Brain microvascular endothelial cell (primary cell): ENCODE measurements at places on chromosomes 16 and 17.

DNA sequence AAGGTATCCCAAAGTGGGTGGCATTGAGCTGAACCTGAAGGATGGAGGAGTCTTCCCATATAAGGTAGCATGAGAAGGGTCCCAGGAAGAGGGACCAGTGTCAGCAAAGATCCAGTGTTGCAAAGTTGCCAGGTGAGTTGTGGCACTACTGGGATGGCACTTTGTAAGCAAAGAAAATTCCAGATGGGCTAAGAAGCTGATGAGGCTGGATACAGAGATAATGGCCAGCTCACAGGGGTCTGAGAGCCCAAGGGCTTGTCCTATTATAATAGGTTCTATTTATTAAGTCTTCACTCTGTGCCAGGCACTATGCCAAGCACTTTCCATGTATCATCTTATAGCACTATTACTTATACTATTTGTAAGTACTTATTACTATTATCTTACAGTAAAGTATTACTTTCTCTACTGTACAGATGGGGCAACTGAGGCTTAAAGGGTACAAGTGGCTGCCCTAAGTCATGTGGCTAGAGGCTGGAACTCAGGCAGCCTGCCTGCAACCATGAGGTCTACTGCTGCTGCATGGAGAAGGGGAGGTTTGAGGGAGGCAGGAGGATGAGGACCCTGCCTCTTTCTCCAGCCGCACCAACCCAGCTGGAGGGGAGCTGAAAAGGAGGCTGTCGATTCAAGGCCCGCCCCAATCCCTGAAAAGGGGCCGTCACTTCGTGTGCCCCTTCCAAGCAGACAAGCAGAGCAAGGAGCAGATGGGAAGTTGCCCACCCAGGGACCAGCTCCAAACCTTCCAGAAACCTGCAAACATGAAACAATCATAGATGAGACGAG is 86.5 kb downstream of the C16orf78 start:
- DNase-seq: no peak

- DNase-seq: peak; percentile 29
These were observed 19.8 kb downstream of the TMEM94 start for GRCh38 chr17:75476271-75476671.

DNA sequence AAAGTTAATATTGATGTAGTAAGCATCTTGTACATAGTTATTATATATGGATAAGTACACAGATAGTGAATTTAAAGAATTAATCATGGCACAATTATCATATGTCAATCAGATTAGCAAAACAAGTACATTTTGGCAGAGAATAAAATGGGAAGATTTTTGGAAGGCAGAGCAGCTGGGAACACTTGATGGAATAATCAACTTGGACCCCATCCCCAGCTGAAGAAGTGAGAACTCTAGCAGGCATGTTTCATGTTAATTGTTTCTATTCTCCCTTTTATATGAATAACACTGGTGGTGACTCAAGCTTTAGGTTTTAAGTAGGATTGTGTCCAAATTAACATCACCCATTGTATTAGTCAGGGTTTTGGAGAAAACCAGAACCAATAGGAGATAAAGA is 198.7 kb downstream of the KCNJ2 start:
- no peak for DNase-seq

DNA sequence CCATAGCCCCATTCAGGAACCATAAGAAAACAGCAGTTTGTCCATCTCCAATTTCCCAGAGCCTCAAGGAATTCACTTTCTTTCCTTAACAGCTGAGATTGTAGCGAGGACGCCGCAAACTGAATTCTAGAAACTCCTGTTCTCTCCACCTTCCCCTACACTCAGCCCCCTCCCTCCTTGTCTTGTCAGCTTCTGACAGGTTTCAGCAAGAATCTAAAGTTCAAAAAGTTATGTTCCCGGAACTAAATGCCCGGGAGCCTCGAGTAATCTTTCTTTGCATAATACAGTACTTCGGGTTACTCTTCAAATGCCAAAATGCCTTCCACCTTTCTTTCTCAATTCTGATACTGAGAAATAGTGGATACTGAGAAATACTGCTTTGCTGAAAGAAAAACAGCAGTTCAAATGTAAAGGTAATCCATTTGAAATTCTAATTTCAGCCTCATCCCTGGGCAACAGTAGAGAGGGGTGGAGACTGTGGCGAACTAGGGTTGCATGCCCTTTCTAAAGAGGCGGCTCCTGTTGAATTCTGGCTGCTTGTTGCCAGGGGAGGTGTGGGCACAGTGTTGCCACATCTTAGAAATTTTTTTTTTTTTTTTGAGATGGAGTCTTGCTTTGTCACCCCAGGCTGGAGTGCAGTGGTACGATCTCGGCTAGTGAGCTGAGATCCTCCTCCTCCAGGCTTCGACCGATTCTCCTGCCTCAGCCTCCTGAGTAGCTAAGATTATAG is 63.5 kb upstream of the USP7 start:
- DNase-seq: no peak

DNA sequence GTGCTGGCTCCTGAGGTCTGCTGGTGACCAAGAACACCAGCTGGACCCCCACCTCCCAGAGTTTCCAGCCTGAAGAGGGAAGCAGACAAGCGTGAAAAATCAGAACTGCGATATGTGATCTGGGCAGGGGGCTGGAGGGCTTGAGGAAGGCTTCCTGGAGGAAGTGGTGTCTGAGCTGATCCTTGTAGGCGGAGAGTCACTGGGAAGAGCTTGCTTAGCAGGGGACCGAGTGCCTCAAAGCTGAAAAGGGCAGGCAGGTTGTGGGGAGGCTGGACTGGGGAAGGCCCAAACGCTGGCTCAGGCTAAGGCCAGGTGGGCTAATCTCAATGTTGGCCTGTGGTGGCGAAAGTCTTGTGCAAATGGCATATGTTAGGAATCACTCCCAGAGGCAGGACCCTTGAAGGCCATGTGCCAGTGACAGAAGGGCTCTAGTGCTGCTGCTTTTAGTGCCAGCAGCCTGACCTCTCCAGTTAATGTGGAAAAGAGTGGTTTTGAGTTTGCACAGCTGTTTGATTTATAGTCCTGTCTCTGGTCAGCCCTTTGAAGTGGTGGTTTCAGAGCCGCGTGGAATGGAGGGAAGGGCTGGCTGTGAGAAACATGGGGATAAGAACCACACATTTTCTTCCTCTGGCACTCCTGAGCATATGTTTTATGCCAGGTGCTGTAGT is 85.3 kb upstream of the LGALS9 start:
- DNase-seq: no peak

GRCh38 chr16:50988441-50988840 is 162.6 kb downstream of the SALL1 start:
- DNase-seq: no peak

DNA sequence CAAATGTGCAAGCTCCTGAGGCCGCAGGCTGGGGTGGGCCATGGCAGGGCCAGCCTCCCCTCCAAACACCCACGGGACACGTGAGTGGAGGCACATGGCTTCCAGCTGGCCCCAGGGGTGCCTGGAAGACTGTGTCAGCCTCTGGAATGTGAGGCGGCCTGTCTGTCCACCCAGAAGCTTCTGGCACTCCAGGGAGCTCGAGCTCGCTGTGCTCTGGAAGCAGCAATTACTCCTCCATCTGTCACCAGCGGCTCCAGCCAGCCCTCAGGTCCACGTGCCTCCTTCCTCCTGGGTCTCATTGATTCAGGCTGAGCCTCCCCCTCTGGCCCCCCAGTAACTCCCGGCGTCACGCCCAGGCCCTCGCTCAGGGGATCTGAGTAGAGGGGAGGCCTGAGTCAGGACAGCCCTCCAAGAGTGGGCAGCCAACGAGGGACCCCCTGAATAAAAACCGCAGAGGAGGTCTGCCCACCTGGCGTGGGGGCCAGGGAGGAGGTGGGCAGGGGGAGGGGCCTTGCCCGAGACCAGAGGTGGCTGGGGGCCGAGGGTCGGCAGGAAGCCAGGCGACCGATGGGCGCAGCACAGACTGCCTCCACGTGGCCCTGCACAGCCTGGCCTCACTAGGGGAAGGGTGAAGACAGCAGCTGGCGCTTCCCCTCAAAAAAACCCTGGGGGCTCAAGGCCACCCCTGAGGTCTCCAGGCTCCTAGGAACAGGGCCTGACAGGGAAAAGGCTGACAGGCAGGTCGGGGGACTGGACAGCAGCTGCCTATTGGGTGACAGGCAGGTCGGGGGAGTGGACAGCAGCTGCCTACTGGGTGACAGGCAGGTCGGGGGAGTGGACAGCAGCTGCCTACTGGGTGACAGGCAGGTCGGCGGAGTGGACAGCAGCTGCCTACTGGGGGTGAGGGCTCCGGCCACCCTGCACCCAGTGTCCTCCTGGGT is 11.9 kb downstream of the PIEZO1 start:
- DNase-seq: peak; percentile 87

DNA sequence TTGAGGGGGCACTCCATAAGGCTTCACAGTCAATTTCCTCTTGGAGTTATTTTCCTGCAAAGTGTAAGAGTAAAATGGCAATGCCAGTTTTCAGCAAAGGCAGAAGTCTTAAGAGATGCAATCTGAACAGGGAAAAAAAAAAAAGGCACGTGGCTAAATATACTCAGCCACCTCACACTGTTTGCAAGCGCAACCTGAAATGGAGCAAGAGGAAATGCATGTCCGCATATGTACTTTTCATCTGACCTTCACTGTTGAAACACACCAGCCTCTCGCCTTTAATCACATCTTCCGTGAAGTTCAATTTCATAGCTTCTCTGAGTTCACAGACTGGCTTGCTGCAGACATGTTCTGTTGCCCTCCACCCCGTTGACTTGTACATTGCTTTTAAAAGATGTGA is 101.4 kb downstream of the KATNIP start:
- no peak for DNase-seq

- DNase-seq: no peak
These were observed 19.6 kb downstream of the NME2 start for GRCh38 chr17:51185763-51186332.

GRCh38 chr17:30922235-30923030 is 688 bp downstream of the ADAP2 start:
- no peak for DNase-seq

DNA sequence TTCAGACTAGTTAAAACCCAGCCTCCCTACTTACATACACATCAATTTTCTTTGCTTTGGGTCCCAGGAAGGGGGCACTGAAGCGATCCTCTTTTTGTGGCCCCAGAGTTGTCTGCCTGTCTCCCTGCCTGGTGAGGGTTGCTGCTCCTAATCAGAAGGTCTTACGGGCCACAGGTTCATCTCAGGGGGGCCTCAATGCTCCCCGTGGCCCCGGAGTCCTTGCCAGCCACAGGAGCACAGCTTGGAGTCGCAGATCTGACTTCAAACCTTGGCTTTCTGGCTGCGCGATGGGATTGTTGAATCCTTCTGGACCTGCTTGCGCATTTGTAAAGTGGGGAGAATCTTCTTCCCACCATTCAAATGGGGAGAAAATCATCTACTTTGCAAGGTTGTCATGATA is 44.8 kb upstream of the MYH10 start:
- no peak for DNase-seq

GRCh38 chr16:81378049-81378448 is 63.3 kb downstream of the GAN start:
- DNase-seq: no peak

- no peak for DNase-seq
These were observed 76.7 kb upstream of the MED9 start for GRCh38 chr17:17400070-17400469.

GRCh38 chr16:54677308-54677950 is 253.2 kb upstream of the IRX5 start:
- no peak for DNase-seq

- peak; percentile 63 for DNase-seq
These were observed 231.2 kb downstream of the PRKCA start for GRCh38 chr17:66533572-66533971.

DNA sequence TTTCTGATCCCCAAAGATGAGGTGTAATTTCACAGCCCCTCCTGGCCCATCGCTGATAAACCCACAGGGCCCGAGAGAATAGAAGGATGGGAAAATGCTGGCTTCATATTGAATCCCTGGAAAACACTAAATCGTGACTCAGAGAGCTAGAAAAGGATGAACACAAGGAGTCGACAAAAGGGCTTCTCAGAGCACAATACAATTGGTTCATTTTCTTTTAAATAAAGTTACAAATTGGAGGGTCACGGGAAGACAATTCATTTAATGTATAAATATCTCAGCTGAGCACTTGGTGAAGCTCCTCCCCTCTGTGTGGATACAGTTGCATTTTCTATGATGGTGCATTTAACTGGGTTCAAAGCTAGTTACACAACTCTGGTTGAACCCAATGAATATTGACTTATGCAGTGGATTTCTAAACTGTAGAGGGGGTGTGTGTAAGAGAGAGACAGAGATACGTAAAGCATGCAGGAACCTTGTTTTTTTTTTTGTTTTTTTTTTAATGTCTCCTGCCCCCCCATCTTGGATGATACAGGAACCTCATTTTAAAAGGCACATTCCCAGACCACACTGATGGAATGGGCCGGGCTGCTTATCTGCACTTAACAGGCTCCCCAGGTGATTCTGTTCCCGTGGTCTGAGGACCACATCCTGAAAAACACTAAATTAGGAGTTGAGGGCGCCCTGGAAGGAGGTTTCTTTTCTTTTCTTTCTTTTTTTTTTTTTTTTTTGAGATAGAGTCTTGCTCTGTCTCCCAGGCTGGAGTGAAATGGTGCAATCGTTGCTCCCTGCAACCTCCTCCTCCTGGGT is 14.1 kb downstream of the TTYH2 start:
- DNase-seq: no peak
